ENCODE measurements at places on chromosomes 12 and 14. TPM values are rescaled to one million over a fixed set of nuclear protein-coding genes. Genes with fewer than 3 reads are reported as not detected.

DNA sequence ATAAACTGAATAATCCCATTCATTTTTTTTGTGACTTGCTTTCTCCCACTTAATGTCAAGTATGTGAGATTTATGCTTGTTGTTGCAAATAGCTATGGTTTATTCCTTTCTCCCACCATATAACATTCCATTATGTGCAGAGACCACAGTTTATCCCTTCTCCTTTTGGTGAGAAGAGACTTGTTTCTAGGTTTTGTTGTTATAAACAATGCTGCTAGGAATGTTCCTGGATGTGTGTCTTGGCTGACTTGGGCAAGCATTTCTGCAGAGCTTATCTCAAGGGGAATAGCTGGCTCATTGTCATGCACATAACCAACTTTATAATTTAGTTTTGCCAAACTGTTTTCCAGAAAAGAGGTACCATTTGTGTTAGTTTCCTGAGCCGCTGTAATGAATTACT lies 47.6 kb upstream of the PPP1CC start:
- no peaks in the 10 kb centered on the region for H3K36me3 ChIP-seq
- no peak overlapping the region for H3K4me3 ChIP-seq
- no peaks in the 10 kb centered on the region for H3K4me1 ChIP-seq
- no peak for DNase-seq
- no peak overlapping the region for H3K27ac ChIP-seq

The KRT83 gene
- not detected for polyA plus RNA-seq

DNA sequence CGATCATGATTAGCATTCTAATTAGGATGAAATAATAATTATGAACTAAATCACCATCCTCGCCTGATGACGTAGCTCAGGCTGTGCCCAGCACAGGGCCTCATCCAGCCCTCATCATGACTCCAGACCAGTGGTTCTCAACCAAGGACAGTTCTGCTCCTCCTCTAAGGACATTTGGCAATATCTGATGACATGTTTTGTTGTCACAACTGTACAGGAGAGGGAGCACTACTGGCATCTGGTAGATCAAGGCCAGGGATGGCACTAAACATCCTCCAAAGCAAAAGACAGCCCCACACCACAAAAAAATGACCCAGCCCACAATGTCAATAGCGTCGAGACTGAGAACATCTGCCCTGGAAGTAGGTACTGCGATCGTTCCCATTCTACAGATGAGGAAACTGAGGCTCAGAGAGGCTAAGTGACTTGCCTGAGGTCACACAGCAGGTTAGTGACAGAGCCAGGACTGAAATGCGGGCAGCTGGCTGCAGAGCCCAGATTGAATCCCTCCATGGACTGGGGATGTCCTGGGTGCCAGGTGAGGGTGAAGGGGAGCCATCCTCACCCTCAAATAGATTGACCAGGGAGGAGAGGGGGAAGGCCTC lies 15.5 kb downstream of the TRPV4 start:
- no peaks in the 10 kb centered on the region for H3K27me3 ChIP-seq
- no peaks in the 10 kb centered on the region for H3K36me3 ChIP-seq
- H3K4me1 ChIP-seq = peaks cover 10% of the 10 kb centered on the region
- H3K4me3 ChIP-seq = no peak overlapping the region
- H3K27ac ChIP-seq = no peak overlapping the region

DNA sequence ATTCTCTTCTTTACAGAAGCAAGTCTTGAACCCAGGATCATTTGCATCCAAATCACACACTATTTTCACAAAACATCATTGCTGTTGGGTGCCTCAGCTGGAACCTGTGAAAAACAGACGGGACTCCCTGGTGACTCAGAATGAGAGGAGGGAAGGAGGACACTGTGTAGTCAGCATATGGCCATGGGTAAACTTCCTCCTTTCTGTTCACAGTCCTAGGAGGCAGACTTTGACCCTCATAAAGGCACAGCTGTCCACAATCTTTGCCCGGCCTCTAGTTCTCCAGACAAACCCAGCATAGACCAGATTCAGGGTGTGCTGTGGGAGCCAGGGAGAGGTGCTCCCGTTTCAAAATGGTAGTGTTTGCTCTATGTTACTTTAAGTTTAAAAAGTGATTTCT lies 62.0 kb downstream of the DYRK2 start:
- no peaks in the 10 kb centered on the region for H3K27me3 ChIP-seq
- no peaks in the 10 kb centered on the region for H3K36me3 ChIP-seq
- H3K4me3 ChIP-seq = no peak overlapping the region
- no peak overlapping the region for H3K27ac ChIP-seq
- no peaks in the 10 kb centered on the region for H3K4me1 ChIP-seq
- DNase-seq = no peak

The NINJ2 gene
- 16.5 TPM for polyA plus RNA-seq

DNA sequence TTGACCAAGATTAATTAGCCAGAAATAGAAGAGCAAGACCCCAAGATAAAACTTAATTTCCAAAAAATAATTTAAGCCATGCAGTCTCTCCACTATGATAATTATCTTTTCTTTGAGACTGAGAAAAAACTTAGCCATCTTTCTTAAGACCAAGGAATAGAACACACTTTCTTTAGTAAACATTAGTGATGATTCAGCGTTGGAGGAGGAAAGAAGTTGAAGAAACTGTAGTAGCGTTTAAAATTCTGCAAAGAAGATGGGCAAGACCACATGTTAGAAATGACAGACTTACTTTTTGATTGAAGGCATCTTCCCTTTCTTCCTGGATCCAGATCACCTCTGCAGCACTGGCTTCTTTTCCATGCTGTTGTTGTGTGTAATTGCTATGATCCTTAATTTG lies 124.8 kb upstream of the RASSF8 start:
- H3K27ac ChIP-seq = no peak overlapping the region
- no peaks in the 10 kb centered on the region for H3K27me3 ChIP-seq
- no peak overlapping the region for H3K4me3 ChIP-seq
- no peaks in the 10 kb centered on the region for H3K36me3 ChIP-seq
- no peaks in the 10 kb centered on the region for H3K4me1 ChIP-seq

DNA sequence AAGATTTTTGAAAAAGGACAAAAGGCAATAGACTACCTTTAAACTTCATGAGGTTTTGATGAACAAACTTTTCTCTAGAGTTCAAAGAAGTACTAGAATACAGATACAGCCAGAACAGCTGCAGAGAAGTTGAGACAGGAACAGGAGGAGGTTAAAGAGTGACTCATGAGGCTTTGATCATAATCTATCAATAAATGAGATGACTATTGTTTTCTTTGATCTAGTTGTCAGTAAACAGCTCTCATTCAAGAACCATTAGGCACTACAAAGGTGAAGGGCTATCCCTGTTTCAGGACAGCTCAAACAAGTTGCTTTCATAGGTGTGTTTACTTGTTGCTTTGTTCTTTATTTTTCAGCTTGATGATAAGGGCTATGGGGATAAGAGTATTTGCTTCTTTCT lies 2.4 kb downstream of the WASHC3 start:
- no peak for DNase-seq
- H3K27ac ChIP-seq = no peak overlapping the region
- no peaks in the 10 kb centered on the region for H3K27me3 ChIP-seq
- H3K36me3 ChIP-seq = peaks cover 1% of the 10 kb centered on the region
- no peak overlapping the region for H3K4me3 ChIP-seq
- peaks cover 4% of the 10 kb centered on the region for H3K4me1 ChIP-seq

The PRKAB1 gene
- polyA plus RNA-seq = 10.5 TPM

- peaks cover 8% of the 10 kb centered on the region for H3K4me1 ChIP-seq
- peak overlapping the region; percentile 64 for H3K27ac ChIP-seq
- H3K4me3 ChIP-seq = no peak overlapping the region
- H3K36me3 ChIP-seq = no peaks in the 10 kb centered on the region
- no peaks in the 10 kb centered on the region for H3K27me3 ChIP-seq
- no peak for DNase-seq
These were observed 112.5 kb downstream of the FOXN3 start for GRCh38 chr14:89304561-89304960.

DNA sequence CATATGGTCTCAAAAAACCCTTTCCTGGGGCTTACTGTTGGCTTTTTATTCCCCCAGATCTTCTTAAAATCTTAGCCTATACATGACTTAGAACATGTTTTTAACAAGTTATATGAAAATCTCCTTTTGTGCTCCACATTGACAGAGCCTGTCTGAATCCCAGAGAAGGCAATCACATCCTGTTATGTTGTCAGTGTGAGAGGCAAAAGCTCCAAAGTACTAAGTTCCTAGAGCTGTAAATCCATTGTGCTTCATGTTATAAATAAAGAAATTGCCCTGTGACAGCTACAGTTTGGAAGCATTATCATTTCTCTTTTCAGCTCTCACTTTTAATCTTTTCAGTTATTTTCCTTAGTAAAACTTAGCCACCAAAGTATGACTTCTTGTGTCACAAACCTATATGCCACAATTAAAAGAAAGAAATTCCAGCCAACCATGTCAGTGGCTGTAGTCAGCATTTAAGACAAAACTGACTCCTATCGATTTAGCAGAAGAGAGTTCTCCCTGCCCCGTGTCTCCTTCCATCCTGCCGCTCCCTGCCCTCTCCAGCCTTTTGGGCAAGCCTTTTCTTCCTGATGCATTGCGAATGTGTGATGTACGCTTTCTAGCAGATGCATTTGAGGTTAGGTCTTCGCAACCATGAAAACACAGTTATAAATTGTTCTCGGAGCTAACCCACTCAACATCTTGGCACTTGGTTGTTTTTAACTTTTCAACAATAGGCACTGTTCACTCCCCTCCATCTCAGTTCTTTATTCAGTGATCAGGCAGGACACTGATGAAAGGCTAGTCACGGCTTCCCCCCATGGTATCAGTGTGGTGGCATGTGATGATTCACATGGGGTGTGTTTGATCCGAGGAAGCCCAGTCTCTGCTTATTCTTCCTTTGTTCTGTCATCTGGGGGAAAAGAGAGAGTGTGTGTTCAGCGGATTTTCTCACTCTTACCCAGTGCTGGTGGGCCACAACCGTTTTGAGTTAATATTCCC lies 143.5 kb downstream of the SSPN start:
- no peaks in the 10 kb centered on the region for H3K4me1 ChIP-seq
- peaks cover 43% of the 10 kb centered on the region for H3K36me3 ChIP-seq
- H3K4me3 ChIP-seq = no peak overlapping the region
- no peak for DNase-seq
- H3K27ac ChIP-seq = no peak overlapping the region
- no peaks in the 10 kb centered on the region for H3K27me3 ChIP-seq

GRCh38 chr12:123075646-123076171 lies 75.2 kb downstream of the PITPNM2 start:
- H3K4me3 ChIP-seq = no peak overlapping the region
- no peak for DNase-seq
- no peaks in the 10 kb centered on the region for H3K27me3 ChIP-seq
- H3K27ac ChIP-seq = peak overlapping the region; percentile 70

The MGAT4C gene
- 0.02 TPM for polyA plus RNA-seq

DNA sequence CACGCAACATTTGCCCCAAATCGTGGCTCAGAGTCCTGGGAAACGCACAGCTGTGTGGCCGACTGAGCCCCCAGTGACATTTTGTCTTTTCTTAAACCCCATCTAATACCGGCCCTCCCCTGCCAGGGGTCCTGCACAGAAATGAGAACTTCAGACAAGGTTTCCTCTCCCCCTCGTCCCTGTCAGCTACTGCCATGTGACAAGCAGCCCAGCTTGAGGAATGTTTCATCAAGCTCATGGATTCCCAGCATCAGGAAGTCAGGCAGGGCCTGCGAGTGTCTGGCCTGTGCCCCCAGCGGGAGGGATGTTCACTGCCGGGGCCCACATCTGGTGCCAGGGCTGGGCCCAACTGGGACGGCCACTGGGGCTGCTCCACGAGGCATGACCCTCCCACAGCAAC lies 15.9 kb downstream of the MMP17 start:
- DNase-seq = no peak
- H3K27me3 ChIP-seq = no peaks in the 10 kb centered on the region
- no peaks in the 10 kb centered on the region for H3K36me3 ChIP-seq
- H3K27ac ChIP-seq = no peak overlapping the region

DNA sequence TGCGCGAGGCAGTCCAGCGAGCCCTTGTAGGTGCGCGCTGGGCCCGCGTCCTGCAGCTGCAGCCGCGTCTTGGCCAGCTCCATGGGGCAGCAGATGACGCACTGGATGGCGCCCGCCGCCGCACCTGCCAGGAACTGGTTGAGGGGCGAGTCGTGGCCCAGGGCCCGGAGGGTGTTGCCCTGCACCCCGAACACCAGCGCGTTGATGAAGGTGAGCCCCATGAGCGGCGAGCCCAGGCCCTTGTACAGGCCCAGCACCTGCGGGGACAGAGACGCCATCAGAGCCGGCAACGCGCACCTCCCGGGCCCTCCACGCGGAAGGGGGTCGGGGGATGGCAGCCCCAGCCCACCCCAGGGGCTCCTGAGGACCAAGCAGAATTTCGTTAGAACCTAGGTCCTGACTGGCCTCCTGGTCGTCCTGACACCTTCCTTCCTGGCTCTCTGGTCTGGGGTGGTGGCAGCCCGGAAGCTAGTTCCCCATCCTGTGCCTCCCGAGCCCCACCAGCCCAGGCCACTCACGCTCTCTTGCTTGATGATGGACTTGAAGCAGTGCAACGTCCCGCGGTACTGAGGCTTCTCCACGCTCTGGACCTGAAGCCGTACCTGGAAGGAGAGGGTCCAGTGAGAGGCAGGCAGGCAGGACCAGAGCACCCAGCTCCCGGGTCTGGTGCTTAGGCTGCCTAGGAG lies 13.3 kb downstream of the SLC25A29 start:
- no peaks in the 10 kb centered on the region for H3K27me3 ChIP-seq
- H3K36me3 ChIP-seq = peaks cover 2% of the 10 kb centered on the region
- DNase-seq = no peak
- no peak overlapping the region for H3K4me3 ChIP-seq

DNA sequence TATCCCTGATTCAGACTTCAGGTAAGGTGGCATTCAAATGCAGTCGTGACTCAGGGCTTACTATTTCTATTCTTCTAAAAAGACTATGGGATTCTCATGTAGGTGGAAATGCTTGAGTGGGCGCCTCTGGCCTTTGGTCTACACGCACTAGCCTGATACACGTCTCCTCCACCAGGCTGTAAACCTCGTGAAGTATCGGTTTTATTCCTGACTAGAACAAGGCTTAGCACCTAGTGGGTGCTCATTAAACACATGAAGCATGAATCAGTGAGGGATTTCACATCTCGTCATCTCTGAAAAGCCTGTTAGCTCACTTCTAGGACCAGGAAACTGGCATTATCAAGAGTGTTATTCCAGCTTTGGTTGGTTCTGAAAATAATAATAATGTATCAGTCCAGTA lies 17.7 kb upstream of the HNF1A start:
- no peak for DNase-seq
- H3K4me3 ChIP-seq = no peak overlapping the region
- peaks cover 6% of the 10 kb centered on the region for H3K4me1 ChIP-seq
- no peak overlapping the region for H3K27ac ChIP-seq

GRCh38 chr14:104304451-104305351 lies 166.3 kb downstream of the KIF26A start:
- H3K4me1 ChIP-seq = no peaks in the 10 kb centered on the region
- DNase-seq = no peak
- H3K27me3 ChIP-seq = no peaks in the 10 kb centered on the region

DNA sequence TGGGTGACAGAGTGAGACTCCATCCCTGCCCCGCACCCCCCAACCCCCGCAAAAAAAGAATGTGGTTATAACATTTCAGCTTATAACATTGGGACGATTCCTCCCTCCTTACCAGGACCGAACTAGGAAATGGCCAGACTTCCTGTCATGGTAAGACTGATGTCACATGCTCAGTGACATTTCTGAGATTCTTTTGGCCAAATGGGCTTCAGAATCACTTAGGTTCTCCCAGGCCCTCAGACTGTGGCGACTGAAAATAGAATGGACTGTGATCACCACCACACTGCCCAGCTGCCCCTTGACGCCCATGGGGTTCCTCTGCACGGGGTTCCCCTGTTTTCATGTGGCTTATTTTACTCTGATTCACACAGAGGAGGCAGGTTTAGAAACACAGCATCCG lies 115.0 kb upstream of the EVL start:
- no peaks in the 10 kb centered on the region for H3K27me3 ChIP-seq
- no peaks in the 10 kb centered on the region for H3K36me3 ChIP-seq
- peaks cover 30% of the 10 kb centered on the region for H3K4me1 ChIP-seq
